ENCODE measurements at places on chromosomes 6 and 20.

- DNase-seq = no peak
Observed at GRCh38 chr6:167826896-167827582, at the start of gene AFDN. Gene AFDN, plus strand, starts transcription at chr6:167826911. Its CDS starts 222 bp downstream, at chr6:167827133.

GRCh38 chr6:21091411-21091810 is 502.1 kb upstream of the SOX4 start:
- no peak for DNase-seq

- peak; percentile 65 for DNase-seq
Observed at GRCh38 chr20:63090682-63091571, 84.2 kb upstream of the BHLHE23 start.

DNA sequence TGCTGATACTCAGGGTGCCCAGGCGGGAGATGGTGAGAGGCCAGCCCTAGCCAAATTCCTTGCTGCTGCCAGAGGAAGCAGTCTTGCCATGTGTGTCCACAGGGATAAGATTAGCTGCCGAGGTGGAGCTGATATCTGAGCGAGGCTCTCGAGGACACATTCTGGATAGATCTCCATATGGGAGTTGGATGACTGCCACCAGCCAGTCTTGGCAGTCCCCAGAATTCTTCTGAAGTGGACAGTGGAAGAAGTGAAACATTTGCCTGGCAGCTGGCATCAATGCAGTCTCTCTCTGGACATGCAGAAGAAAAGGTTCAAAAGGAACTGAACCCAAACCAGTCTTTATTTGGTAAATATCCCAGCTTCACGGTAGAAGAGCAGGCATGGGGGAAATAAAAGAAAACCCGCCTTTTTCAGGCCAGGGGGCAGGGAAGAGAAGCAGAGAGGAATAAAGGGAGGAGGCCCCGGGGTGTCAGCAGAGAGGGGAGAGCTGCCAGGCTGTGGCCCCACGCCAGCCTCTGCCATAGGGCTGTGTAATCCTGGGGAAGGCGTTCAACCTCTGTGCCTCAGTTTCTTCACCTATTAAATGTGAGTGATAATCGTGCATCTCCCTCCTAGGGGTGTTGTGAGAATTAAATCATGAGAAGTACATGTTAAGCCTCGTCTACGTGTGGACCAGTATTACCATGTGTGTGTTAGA is 3.7 kb upstream of the FUCA2 start:
- DNase-seq = no peak

All from Right ventricle myocardium inferior (tissue), 1 donor.